ENCODE measurements at places on chromosomes 11 and 22.

- DNase-seq, result no peak
Observed at GRCh38 chr22:35274154-35274871, 17.0 kb downstream of the HMGXB4 start.

GRCh38 chr11:5983443-5983842 is 3.3 kb downstream of the OR52L1 start:
- DNase-seq, result no peak

- DNase-seq, result no peak
Observed at GRCh38 chr11:689625-690024, 5.4 kb downstream of the DEAF1 start.

DNA sequence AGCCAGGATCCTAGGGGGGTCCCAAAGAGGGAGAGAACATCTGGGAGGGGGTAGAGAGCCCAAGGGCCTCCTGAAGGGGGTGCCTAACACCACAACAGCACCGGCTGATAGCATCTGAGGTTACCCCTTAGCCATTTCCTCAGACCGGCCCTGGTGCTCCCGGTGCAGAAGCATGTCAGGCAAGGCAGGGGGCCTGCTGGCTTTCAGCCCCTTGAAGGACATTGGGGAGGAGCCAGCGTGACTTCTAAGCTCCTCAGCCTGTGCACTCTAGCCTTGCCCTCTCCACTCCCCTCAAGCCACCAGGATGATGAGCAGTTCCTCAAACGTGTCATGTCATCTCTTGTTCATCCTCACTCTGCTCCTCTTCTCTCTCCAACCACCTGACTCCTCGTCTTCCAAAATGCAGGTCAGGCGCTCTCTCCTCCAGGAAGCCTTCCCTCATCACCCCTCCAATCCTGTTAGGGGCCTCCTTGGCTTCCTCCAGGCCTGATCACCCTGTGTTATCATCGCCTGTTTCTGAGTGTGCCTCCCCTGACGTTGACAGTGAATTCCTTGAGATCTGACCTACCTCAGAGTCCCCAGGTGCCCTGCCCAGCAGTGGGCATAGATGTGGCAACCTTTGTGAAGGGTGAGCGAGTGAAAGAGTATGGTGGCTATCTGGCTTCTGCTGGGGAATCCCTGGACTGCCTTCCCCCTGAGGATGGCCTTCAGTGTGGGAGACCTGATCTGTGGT is 6.1 kb downstream of the P2RY2 start:
- no peak for DNase-seq

DNA sequence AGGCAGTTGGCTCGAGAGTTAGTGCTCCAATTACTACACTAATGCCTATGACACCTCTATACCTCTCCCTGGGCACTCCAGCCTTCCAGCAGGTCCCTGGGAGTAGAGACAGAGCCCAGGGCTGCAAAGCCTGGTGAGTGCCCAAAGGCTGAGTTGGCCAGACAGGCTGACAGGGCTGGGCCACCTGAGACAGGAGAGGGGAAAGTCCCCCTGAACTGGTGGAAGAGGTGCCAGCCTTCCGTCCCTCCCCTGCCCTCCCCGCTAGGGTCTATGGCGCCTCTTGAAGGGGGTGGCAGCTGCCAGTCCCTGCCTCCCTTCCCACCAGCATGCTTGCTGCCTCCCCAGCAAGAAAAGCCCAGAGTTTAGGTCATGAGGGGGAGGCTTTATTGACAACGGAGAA is 3.0 kb downstream of the KCNJ11 start:
- DNase-seq, result no peak

- DNase-seq, result peak; percentile 53
Observed at GRCh38 chr22:39317084-39317774, 2.2 kb downstream of the RPL3 start.

GRCh38 chr11:114399490-114400215 is 658 bp downstream of the C11orf71 start:
- DNase-seq, result no peak

DNA sequence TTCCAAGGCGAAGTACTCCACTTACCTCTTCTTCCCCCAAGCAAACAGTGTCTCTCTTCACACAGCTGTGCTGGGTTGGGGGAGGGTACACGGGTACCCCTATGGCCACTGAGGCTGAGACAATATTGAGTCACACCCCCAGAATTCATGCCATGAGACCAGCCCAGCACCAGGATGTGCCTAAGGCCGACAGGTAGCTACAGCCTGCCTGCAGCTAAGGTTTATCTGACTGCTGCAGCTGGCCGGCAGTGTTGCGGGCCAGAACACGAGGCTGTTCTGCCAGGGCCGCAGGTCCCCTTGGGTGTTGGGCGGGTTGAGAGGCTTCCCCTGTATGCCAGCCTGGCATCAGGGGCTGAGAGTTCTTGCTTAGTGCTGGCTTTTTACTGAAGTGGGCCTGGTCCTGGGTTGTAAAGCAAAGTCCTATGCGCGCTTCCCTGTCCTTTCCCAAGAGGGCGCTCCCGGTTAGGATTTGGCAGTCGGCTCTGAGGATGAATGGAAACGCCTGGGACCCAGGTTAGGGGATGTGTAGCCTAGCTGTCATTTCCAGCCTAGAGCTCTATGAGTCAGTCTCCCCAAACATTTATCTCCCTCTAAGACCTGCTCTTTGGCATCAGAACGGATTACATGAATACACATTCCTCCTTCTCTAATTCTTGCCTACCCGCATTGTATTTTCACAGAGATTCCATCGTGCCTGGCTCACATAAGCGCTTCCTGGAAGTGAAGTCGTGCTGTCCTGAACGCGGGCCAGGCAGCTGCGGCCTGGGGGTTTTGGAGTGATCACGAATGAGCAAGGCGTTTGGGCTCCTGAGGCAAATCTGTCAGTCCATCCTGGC is 7.1 kb downstream of the USP18 start:
- DNase-seq, result peak; percentile 26

DNA sequence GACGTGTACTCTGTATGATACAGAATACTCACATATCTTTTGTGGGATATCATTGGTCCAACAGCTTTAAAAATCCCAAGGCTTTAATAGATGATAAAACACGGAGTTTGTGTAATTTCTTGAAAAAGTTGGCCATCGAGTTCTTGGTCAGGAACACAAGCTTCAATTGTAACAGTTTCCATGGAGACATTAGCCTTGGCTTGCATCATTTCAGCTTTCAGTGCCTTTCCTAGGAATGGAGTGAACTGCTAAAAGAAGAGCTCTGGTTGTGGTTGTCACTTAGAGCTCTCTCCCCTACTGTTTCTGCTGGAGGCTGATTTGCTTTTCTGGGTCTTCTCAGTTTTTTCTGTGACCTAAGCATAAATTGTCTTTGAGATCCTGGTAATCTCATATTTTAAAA is 14.2 kb downstream of the BMAL1 start:
- DNase-seq, result no peak

DNA sequence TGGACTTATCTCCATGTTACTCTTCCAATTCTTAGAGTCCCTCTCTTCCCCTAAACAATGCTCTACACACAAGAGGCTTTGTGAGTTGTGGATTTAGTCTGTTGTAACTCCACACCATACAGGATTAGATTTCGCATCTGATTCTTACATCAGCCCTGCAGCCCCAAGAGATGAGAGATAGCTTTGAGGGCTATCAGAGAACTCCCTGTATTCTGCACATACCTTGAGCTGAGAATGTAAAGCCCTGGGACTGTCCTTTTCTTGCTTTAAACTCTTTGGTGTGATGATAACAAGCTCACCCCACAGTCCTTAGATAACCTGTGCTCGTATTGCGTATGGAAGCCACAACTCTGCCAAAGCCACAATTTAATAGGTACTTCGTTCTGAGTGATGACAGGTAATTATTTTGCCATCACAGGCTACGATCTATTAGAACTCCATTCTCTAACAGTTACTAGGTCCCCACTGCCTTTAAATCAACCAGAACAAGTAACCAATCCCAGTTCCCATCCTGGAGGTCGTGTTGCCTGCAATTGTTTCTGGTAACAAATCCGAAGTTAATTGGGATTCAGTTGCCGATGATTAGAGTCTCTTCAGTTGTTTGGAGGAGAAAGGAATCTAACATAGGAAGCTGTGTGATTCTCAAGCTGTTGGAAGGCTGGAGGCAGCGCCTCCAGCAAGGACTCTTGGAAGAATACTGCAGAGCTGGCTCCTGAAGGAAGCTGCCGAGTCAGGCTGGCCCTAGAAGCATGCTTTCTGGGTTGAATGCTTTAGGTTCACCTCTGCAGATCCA is 1.3 kb upstream of the PARVG start:
- DNase-seq, result no peak

DNA sequence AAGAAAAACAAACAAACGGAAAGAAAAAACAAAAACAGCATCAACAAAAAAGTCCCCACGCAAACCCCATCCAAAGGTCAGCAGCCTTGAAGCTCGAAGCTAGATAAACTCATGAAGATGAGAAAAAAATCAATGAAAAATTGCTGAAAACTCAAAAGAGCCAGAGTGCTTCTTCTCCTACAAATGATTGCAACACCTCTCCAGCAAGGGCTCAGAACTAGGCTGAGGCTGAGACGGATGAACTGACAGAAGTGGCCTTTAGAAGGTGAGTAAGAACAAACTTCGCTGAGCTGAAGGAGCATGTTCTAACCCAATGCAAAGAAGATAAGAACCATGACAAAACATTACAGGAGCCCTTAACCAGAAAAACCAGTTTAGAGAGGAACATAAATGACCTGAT is 18.4 kb upstream of the FTH1 start:
- no peak for DNase-seq

GRCh38 chr11:128174465-128175291 is 412.7 kb downstream of the ETS1 start:
- no peak for DNase-seq

GRCh38 chr22:28885939-28886338 is 2.6 kb downstream of the ZNRF3 start:
- no peak for DNase-seq

DNA sequence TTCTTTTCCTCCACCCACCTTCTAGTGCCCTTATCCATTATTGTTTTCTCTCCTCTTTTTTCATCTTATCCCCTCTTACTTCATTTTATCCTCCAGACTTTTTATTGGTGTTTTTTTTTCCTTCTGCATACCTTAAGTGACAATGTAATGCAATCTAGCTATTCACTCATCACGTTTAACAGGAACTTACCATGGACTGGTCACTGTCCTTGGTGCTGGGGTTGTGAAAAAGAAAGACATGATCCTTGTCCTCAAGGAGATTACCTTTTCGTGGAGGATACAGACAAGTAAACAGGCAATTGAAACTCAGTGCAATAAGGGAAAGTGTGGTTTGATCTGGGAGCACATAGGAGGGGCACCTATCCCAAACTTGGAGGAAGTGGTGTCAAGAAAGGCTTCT is 20.7 kb downstream of the SYT9 start:
- DNase-seq, result no peak

DNA sequence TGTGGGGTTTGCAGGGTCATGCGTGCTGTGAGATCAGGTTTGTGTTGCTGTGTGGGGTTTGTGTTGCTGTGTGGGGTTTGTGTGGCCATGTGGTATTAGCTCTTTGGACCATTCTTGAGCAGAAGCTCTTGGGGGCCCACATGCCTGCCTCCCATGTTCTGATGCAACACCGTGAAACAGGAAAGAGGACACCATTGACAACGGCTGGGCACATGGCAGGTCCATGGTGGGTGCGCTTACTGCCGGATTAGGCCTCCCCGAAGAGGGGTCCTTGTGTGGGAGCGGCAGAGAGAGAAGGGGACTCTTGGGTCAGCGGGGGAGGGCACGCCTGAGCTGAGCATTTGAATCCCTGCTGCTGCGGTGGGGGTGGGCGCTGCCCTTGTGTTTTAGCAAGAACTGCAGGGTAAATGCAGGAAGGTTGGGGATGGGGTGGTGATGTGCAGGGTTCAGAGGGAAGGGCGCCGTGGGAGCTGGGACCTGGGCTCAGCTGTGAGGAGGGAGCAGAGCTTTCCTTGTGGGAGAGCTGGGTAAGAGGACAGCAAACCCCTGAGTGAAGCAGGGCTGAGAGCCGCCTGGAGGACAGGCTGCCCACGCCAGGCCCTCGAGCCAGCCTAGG is 361.5 kb downstream of the TBC1D22A start:
- no peak for DNase-seq

- no peak for DNase-seq
Observed at GRCh38 chr11:92758241-92758780, 211.1 kb upstream of the MTNR1B start.

- DNase-seq, result no peak
Observed at GRCh38 chr11:109956124-109956793, 136.9 kb upstream of the ZC3H12C start.

- no peak for DNase-seq
Observed at GRCh38 chr11:2813968-2814367, 71.6 kb downstream of the CDKN1C start.

DNA sequence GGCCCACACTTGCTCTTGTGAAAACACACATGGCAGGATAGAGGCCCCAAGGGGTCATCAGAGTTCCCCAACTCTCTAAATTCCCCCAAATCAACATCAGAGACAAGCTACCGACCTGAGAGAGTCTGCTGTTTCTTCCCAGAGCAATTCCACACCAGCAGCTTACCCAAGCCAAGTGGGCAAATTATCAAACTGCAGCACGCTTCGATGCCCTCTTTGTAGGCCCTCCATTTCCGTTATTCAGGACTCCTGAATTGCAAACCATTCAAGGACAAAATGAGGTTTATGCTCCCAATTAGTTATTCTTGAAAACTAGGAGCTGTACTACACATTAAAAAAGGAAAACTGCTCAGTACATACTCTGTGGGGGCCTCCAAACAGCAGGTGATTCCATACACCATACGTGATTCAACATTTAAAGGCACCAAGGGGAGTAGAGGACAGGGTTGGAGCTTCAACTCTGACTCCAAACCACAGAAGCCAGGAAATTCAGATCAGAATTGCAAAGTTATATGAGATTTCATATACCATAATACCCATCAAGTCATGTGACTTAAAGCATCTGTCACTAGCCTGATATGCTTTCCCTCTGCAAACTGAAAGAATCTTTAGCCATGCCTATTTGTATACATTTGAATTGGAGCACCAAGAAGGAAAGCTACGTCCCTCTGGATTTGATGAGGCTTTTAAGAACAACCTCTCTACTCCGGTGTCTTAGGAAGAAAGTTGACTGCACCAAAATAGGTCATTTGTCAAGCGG is 234.8 kb downstream of the CADM1 start:
- DNase-seq, result no peak

GRCh38 chr11:103079833-103080232 is 12.1 kb downstream of the DCUN1D5 start:
- no peak for DNase-seq

DNA sequence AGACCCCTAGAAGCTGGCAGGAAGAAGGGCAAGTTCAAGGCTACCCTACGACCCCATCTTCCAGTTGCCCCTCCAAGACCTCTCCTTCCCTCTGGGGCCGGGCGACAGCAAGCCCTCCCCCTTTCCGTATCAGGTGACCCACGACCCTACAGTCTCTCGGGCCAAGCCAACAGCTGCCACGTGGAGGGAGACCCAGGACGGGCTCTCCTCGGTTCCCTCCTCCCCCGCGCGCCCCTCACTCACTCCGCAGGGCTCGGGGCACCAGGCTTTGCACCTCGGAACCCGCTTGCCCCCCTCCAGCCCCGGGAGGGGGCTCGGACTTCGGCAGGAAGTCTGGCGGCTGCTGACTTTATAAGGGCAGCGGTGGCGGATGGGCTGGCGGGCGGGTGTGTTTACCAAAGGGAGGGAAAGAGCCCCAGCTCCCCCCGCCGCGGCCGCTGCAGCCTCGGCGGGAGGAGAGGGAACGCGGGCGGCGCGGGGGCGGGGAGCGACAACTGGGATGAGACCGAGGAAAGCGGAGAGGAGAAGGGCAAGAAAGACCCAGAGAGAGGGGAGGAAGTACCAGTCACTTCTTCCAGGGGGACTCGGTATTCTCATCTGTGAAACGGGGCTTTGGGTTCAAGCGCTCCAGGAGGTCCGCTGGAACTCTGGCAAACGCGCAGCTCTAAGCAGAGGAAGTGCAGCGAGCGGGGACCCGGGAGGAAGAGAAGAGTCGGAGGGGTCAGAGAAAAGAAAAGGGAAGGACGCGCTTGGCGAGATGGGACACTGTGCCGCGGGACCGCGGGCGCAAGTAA is 767 bp downstream of the SLC43A1 start:
- peak; percentile 63 for DNase-seq

- no peak for DNase-seq
Observed at GRCh38 chr11:103364687-103365086, 255.5 kb downstream of the DYNC2H1 start.

Measured in germinal center (tissue), 1 donor.